Cardiac fibroblast (primary cell): ENCODE measurements at places on chromosomes 7 and 10.
A peak's percentile ranks its signal among the peaks of the same experiment; 100 is the strongest.

DNA sequence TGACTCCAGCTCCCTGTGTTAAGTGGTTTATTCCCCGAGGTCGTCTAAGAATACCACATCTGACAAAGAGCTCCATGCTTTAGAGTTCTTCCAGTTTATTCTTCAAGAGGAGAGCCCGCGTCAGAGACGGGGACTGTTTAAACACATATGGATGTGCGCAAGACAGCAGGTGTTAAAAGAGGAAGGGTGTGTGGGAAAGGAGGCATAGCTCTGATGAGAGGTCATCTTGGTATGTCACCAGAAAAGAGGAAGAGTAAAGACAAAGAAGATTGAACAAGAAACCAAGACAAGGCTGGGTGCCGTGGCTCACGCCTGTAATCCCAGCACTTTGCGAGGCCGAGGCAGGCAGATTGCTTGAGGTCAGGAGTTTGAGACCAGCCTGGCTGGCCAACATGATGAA lies 258.7 kb downstream of the CCDC3 start:
- DNase-seq: no peak

DNA sequence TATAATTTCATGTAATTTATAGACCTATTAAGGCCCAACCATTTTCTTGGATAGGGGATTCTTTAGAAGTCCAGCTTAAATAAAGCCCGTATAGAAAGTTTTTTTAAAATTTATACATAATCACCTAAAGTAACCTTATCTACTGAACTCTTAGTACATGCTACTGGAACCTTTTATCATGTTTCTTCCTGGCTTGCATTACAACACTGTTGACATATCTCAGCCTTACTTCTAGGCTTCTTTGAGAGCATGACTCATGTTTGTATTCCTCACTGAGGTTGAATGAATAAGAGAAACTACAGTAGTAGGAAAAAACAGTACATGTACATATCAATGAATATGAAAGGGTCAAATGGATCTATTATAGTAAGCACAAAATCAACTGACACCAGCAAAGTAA lies 8.2 kb upstream of the MAGI2 start:
- DNase-seq: peak; percentile 62

DNA sequence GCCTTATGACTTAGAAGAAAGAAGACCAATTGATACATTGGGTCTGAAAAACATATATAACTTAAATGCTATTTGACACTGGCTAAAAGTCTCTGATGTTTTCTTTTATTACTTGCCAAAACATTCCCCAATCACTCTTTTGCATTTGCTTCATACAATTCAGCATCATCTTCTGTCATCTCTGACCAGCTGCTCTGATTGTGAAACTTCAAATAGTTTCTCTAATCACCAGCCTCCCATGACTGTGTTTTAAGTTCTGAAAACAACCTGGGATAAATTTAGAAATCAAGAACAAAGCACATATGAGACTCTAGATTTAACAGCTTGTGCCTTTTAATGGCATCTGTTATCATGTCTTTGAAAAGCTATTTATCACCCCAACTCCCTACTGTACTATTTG lies 208.4 kb upstream of the KCND2 start:
- DNase-seq: peak; percentile 81

DNA sequence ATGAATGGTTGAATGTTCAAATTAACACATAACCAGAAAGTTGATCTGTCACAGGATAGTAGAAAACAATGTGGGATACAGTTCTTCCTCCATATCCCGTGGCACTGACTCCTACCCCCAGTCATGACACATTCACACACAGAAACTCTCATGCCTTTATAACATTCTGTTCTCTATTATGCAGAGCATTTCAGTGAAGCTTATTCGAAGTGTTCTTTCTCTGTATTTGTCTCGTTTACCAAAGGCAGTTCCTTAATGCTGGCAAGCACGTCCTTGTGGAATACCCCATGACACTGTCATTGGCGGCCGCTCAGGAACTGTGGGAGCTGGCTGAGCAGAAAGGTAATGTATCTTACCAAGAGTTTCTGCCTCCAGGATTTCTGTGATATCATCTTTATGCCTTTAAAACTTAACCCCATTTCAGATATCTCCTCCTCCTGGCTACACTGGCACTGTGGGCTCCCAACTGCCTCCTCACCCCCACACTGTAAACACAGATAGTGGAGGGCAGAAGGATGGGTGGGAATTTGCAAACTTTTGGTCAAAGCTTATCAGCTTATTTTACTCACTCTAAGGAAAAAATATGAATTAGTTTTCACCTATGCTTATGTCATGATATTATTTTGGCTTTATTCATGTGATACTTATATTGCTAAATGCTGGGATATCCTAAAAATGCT lies 34.1 kb downstream of the BLVRA start:
- DNase-seq: no peak

- no peak for DNase-seq
Measured at GRCh38 chr7:69967689-69968450, 369.6 kb downstream of the AUTS2 start.

DNA sequence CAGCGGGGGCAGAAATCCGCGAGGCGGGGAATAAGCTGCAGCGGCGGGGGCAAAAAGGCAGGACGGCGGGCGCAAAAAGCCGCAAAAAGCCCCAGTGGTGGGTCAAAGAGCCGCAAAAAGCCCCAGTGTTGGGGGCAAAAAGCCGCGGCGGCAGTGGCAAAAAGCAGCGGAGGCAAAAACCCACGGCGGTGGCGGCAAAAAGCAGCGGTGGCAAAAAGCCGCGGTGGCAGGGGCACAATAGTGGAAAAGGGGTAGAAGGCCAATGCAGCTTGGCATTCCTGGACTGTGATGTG lies 525.3 kb downstream of the ZNF33B start:
- DNase-seq: no peak

DNA sequence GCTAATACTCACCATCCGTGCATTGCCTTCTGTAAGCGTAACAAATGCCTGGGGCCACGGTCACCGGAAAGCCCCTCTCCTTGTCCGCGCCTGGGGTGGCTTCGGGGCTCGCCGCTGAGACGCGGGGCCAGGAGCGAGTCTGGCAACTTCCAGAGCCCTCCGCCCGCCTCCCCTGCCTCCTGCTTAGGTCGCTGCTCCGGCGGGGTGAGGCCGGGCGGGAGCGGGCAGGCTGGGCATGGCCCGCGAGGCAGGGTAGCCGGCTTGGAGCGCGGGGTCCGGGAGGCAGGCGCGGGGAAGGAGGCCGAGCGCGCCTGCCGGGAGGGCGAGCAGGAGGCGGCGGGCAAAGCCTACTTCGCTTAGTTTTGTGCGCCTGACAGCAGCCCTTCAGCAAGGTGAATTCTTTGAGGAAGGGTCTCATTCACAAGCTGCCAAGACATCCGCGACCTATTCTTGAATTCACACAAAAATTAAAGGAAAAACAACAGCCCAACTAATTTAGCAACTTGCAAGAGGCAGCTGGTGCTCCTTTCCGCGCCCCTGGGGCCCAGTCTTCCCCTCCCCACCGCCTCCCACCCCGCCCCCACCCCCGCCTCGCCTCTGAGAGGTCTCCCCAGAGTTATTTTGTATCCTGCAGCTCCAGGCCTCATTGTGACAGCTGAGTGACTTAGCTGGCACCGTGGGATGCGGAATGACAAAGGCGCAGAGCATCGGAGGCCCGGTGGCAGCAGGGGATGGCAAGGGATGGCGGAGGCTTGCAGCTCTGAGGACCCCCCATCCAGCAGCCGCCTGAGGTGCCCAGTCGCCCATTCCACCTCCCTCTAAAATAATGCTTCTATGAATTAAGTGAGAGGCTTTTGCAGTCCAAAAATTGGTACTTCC lies 12.8 kb upstream of the KAT6B start:
- DNase-seq: no peak

GRCh38 chr10:3777981-3778691 lies 6.9 kb downstream of the KLF6 start:
- DNase-seq: peak; percentile 47

- peak; percentile 19 for DNase-seq
Measured at GRCh38 chr10:118812393-118812740, 57.6 kb upstream of the CACUL1 start.

- no peak for DNase-seq
Measured at GRCh38 chr10:63143987-63144386, 10.9 kb downstream of the NRBF2 start.

GRCh38 chr10:31062856-31063255 lies 31.2 kb upstream of the ZNF438 start:
- peak; percentile 42 for DNase-seq

- no peak for DNase-seq
Measured at GRCh38 chr7:54145716-54146115, 396.5 kb upstream of the VSTM2A start.

DNA sequence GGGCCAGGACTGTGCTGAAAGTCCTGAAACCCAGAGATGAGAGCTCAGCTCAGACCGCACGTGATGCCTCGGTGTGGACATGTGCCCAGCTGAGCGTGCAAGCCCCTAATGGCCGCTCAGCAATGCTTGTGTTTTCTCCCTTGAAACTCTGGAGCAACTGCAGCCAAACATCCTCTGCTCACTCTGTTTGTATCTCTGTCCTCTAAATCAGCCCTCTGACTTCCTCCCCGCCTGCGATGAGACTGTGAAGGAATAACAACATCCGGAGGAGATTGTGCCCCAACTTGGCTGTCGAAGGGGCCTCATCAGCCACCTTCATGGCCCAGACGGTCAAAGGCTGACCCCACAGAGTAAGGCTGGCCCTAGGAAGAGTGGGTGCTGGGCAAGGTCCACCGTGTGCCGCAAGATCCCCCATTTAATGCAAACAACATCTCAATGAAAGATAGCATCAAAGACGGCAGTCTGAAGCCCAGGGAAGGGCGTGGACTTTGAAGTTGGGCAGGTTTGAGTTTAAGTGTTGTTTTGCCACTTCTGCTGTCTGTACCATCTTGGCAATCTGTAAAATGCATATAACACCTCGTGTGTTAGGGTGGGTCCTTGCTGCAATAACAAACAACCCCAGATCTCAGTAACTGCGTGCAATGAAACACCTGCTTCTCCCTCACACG lies 39.9 kb downstream of the CALML3 start:
- no peak for DNase-seq

DNA sequence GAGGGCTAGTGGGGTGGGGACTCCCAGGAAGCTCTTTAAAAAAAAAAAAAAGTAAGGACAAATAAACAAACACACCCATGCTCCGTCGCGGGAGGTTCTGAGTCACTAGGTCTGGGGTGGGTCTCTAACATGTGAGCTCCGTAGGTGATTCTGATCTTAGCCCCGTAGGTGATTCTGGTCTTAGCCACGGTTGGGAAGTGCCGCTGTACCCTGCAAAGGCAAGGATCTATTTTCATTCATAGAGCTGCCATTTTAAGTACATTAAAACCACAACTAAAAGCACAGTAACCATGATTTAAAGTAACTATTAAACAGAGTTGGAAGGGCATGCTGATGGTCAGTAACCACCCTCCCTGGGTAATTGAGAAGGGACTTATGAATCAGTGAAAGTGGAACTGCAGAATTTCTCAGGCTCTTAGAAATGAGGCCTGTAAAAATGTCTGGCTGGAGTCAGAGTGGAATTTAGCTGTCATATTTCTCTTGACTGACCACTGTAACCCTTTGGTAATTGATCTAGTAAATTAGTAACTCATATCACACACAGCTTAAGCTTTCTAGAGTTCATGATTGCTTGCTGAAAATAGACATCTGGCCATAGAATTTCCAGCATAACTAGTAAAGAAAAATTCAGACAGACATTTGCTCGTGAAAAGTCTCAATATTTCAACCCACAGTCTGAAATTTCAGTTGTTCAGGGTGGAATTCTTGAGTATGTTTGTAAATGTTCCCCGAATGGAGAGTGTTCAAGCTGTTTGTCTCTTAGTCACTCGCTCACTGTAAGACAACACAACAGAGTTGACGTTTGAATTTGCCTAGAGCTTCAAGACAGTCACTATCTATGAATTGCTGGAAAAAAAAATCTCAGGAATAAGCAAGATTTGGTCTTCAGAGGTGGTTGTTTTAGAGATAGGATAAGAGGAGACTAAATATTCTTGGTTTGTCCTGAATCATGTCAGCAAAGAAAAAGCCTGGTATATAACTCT lies 34.2 kb upstream of the TCF7L2 start:
- peak; percentile 70 for DNase-seq

- no peak for DNase-seq
Measured at GRCh38 chr10:1272079-1272776, 216.0 kb downstream of the WDR37 start.

- peak; percentile 81 for DNase-seq
Measured at GRCh38 chr10:104254493-104255310, at the start of gene GSTO1. TSS of gene GSTO1 (plus strand) at chr10:104254892. CDS start at chr10:104254929, 37 bp downstream.

DNA sequence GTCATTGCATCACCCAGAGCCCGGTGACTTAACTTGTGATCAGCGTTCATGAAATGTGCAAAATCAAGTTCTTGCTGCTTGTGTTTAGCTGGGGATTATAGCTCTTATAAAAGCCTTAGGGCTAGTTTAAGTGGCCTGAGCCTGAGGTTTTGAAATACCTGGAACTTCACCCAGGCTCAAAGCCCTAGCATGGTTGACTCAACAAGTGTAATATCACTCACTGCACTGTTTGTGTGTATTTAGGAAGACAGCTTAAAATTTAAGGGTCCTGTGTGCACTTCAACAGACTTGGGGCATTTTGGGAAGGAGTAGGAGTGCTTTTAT lies 489.5 kb downstream of the GATA3 start:
- DNase-seq: no peak

DNA sequence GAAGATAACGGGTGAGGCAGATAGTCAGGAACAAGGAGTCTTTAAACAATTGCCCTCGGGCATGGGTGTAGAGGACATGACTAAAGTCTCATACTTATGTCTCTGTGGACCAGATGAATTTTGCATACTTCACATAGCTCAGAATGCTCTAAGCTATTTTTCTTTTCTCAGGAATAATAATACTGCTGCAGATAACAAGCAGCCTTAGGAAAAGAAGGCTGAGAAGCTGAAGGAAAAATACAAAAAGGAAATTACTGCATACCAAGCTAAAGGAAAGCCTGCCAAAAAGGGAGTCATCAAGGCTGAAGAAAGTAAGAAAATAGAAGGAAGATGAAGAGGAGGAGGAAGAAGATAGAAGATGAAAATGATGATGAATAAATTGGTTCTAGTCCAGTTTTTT lies 13.4 kb upstream of the ERCC6 start:
- DNase-seq: peak; percentile 88

DNA sequence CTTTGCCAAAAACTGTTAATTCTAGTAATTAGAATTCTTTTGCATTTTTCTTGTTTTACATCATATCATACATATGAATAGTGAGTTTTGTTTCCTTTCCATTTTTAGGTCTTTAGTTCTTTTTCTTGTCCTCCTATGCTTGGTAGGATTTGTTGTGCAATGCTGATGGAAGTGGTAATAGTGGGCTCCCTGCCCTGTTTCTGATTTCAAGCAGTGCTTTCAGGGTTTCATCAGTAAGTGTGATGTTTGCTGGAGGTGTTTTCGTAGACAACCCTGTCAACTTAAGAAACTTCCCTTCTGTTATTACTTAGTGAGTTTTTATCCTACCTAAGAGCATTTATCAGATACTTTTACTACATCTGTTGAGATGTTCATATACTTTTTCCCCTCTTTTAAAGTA lies 50.5 kb downstream of the CSGALNACT2 start:
- peak; percentile 44 for DNase-seq

DNA sequence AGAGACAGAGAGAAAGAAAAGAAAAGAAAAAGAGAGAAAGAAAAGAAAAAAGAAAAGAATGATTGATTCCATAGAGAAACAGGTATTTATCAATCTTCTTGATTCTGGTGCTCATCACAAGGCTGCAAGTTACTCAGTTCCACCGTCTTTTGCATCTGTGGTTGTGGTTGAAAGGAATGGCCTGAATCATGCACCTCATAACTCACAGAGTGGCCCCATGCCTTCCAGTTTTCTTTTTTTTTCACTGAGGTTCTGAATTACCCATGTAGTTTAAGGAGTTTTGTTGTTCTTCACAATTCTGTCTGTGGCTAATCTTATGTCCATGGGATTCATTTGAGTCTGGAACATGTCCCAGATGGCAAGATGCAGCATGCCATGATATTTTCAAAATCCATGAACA lies 156.0 kb downstream of the ZNF33B start:
- no peak for DNase-seq
